Uterine smooth muscle cell (primary cell): ENCODE measurements at places on chromosomes 3 and 15. TPM values are rescaled to one million over a fixed set of nuclear protein-coding genes. Genes with fewer than 3 reads are reported as not detected.

The MINDY4B gene
- not detected in 2 replicates for total RNA-seq

The MRPL46 gene
- 16.9 and 18.7 TPM in 2 replicates for total RNA-seq

The LRTM1 gene
- not detected in 2 replicates for total RNA-seq

The FANCD2OS gene
- not detected in 2 replicates for total RNA-seq

The IFT57 gene
- 79.2 and 82.1 TPM in 2 replicates for total RNA-seq

The NISCH gene
- total RNA-seq = 67.1 and 97.0 TPM in 2 replicates

The COMMD4 gene
- total RNA-seq = 69.5 and 111 TPM in 2 replicates

The ALDH1A2 gene
- total RNA-seq = 10.9 and 14.5 TPM in 2 replicates

The ATP6V1A gene
- total RNA-seq = 119 and 133 TPM in 2 replicates

The SST gene
- not detected in 2 replicates for total RNA-seq

The NR1I2 gene
- 0.12 TPM in 1 of 2 replicates, not detected in the other for total RNA-seq

The IGSF10 gene
- total RNA-seq = 0.33 and 0.37 TPM in 2 replicates

The IL17RB gene
- 0.11 and 0.12 TPM in 2 replicates for total RNA-seq

The MNS1 gene
- total RNA-seq = 1.5 and 3.9 TPM in 2 replicates

The SYNPR gene
- total RNA-seq = not detected in 2 replicates

The NPAP1 gene
- total RNA-seq = not detected in 2 replicates

The RHOV gene
- total RNA-seq = not detected in 2 replicates

The NPTN gene
- 142 and 154 TPM in 2 replicates for total RNA-seq

The ANKUB1 gene
- total RNA-seq = not detected in 2 replicates

The ZNF860 gene
- total RNA-seq = 0.37 and 0.66 TPM in 2 replicates

The LRRIQ4 gene
- total RNA-seq = 0.11 TPM in 1 of 2 replicates, not detected in the other

The COL7A1 gene
- total RNA-seq = 46.3 and 70.9 TPM in 2 replicates
